RPMI7951 (cell line): ENCODE measurements at places on chromosomes 2 and 18.

- no peak for DNase-seq
Measured at GRCh38 chr2:99688699-99689098, 198.9 kb upstream of the REV1 start.

DNA sequence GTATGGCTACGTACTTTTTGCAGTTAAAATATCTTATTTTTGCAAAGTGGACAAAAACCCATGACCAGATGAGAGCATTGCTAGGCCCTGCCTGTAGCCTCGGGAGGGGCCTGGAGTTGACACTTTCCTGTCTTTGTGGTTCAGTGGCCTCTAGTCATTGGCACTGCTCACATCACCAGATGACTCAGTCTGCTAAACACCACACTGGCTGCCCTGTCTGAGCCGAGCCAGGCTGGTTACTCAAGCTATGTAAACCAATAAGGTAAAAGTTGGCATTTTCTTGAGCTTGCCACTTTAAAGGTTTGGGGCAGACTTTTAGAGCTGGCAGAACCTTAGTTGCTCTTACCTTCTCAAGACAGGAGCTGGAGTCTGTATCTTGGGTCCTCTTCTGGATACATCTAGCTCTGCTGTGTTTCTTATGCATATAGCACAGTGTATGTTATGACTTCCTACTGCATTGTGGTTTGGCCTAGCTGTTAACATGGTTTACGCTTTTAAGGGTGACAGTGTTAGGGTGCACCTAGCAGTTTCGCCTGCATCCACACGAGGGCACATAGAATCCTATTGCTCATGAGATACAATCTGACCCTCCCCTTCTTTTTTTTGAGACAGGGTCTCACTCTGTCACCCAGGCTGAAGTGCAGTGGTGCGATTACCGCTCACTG, 76.4 kb downstream of the AP1S3 start:
- DNase-seq, result peak; percentile 96

DNA sequence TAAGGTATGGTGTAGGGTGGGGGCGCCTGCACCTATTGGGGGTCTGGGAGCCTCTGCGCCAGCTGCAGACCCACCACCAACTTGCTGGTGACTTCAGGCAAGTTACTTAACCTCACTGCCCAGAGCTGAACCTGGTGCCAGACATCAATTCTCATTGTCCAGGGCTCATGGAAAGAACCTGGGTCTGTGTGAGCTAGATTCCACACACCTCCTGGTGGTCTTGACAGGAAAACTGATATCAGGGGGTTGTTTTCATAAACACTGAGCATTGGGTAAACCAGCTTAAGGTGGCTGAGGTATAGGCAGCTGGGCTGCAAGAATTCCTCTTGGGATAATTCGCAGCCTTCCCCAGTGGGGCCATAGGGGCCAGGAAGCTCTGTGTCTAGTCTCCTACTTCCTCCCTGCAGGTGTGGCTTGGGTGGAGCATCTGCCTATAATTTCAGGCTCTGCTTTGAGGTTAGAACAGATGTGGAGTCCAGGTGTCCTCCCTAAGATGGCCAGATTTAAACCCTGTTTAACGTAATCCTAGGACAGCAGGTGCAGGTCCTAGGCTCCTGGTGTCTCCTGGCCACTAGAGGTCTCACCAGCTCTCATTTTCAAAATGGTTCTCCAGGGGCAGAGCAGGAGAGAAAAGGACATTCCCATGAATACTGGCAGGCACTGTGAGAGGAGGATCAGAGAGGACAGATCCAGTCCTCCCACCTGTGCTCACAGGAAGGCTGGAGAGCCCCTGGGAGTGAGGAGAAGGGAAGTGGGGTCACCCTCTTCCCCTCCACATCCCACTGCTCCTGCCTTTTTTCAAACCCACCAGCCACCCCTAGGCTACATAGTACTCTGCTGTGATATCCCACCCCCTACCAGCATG, 100.4 kb upstream of the SMAD2 start:
- peak; percentile 45 for DNase-seq

- DNase-seq, result peak; percentile 58
Measured at GRCh38 chr18:75223687-75224347, 13.2 kb downstream of the TSHZ1 start.

DNA sequence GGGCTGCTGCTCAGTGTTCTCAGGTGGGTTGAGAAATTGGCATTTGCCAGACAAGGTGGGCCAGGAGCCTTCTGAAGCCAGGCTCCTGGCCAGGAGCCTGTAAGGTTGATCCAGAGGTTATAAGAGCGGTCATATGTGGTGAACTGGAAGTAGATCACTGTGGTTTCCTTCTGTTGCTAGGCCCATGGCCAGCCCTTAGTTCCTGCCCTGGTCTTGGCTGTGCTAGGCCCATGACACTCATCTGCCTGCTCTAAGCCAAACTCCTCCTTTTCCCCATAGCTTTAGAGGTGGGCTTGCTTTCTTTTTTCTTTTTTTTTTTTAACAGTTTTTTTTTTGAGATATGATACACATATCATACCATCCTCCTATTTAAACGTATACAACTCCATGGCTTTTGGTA, 5.0 kb upstream of the MGAT5 start:
- no peak for DNase-seq

DNA sequence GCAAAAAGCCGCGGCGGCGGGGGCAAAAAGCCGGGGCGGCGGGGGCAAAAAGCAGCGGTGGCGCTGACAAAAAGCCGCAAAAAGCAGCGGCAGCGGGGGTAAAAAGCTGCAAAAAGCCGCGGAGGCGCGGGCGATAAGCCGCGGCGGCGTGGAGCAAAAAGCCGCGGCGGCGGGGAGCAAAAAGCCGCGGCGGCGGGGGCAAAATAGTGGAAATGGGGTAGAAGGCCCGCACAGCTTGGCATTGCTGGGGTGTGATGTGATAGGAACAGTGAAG, 450.1 kb downstream of the ANKRD30B start:
- DNase-seq, result no peak

- DNase-seq, result no peak
Measured at GRCh38 chr18:32317651-32318050, 127.8 kb downstream of the MEP1B start.

- DNase-seq, result no peak
Measured at GRCh38 chr2:26359886-26360473, 13.4 kb upstream of the ADGRF3 start.

GRCh38 chr18:79614211-79614955, 65.2 kb upstream of the CTDP1 start:
- DNase-seq, result no peak

GRCh38 chr2:60070196-60070595, 483.3 kb downstream of the BCL11A start:
- DNase-seq, result no peak

- DNase-seq, result no peak
Measured at GRCh38 chr2:68203587-68203986, 45.9 kb downstream of the PNO1 start.

GRCh38 chr2:102922321-102922720, 160.5 kb downstream of the TMEM182 start:
- no peak for DNase-seq

GRCh38 chr18:32483002-32483401, 12.3 kb upstream of the GAREM1 start:
- DNase-seq, result no peak

- no peak for DNase-seq
Measured at GRCh38 chr2:76120176-76120575, 409.5 kb upstream of the GCFC2 start.

- peak; percentile 67 for DNase-seq
Measured at GRCh38 chr2:20288642-20289340, 61.9 kb downstream of the PUM2 start.

GRCh38 chr2:70494293-70494886, 59.2 kb downstream of the TGFA start:
- no peak for DNase-seq

- no peak for DNase-seq
Measured at GRCh38 chr2:237956402-237956736, 10.4 kb upstream of the UBE2F start.

DNA sequence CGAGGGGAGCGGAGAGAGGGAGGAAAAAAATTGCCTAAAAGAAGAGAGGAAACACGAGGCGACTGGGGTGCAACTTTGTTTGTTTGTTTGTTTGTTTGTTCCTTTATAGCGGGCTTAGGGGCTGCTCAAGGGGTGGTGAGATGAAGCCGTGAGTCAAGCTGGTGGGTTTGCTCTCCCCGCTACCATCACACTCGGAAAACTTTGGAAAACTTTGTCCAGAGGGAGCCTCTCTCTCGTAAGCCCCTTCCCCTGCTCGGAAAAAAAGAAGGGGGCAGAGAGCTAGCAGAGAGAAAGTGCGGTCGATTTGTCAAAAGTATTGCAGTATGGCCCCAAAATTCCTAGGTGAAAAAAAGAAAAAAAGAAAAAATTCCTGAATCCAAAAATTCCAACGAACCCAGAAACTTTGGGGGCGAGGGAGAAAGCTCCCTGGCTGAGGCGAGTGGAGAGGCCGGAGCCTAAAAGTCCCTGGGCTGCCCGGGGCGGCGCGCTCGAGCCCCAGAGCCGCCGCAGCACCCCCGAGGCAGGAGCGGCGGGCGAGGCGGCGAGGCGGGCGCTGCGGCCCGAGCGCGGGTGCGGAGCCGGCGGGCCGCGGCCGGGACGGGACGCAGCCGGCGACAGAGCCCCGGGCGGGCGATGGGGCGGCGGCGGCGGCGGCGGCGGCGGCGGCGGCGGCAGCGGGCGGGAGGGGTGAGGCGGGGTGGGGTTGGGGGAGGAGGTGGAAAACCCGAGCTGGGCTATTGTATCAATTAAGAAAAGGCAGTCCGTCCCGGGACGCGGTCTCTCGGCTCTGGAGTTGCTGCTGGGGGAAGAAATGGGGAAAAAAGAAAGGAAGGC, 558 bp upstream of the CYP26B1 start:
- DNase-seq, result no peak

DNA sequence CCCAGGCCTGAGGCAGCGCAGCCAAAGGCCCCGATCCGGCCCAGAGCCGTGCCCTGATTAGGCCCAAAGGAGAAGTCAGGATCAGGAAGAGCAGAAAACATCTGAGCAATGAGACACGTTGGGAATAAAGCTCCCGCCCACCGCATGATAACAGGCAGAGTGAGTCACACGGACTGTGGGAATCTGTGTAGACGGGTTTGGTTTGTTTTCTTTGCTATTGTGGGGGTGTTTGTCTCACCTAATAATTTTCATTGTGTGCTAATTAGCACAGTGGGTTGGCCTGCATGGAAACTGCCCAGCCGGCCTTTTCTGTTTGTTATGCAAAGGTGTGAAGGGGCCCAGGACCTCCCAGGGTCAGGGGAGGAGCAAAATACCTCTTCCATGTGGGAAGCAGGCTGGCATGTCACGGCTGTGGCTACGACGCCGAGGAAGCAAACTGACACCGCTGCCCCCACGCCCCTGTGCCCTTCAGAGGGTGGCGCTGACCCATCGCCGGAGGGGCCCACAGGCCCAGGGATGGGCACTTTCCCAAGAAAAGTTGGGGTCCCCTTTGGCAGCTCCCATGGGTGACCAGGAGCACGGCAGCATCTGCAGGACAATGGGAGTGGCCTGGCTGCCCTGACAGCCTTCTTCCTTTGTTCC, 68.4 kb upstream of the CTDP1 start:
- peak; percentile 30 for DNase-seq

- DNase-seq, result no peak
Measured at GRCh38 chr2:85453571-85453970, 35.1 kb downstream of the SH2D6 start.

- DNase-seq, result no peak
Measured at GRCh38 chr18:64994370-64994769, 756.4 kb upstream of the CDH7 start.

DNA sequence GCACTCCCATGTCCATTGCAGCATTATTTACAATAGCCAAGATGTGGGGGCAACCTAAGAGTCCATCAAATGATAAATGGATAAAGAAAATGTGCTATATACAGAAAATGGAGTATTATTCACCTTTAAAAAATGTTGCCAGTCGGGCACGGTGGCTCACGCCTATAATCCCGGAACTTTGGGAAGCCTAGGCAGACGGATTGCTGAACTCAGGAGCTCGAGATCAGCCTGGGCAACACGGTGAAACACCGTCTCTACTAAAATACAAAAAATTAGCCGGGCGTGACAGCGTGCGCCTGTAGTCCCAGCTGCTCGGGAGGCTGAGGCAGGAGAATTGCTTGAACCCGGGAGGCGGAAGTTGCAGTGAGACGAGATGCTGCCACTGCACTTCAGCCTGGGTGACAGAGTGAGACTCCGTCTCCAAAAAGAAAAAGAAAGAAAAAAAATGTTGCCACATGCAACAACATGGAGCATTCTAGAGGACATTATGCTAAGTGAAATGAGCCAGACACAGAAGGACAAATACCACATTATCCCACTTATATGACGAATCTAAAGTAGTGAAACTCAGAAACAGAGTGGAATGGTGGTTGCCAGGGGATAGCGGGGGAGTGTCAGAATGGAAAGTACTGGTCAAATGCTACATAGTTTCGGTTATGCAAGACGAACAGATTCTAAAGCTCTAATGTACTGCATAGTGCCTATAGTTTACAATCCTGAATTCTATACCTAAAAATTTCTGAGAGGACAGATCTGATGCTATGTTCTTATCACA, 1385.6 kb upstream of the TMEFF2 start:
- no peak for DNase-seq

- DNase-seq, result no peak
Measured at GRCh38 chr2:238968616-238969384, 120.9 kb downstream of the TWIST2 start.

DNA sequence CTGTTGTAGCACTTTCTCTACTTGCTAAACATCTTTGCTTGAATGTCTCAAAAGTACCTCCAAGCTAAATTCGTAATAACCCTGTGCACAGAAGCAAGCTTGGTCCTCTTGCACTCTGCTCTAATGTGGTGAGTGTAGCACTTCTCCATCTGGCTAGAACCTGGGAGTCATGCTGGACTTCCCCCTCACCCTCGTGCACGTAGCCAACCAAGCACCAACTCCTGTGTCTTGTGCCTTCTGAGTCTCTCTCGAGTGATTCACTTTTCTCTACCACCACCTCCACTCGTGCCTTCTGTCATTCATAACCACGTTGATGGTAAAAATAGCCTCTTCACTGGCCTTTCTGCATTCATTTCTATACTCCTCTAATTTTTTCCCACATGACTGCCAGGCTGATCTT, 91.9 kb upstream of the KCNE4 start:
- DNase-seq, result peak; percentile 74

DNA sequence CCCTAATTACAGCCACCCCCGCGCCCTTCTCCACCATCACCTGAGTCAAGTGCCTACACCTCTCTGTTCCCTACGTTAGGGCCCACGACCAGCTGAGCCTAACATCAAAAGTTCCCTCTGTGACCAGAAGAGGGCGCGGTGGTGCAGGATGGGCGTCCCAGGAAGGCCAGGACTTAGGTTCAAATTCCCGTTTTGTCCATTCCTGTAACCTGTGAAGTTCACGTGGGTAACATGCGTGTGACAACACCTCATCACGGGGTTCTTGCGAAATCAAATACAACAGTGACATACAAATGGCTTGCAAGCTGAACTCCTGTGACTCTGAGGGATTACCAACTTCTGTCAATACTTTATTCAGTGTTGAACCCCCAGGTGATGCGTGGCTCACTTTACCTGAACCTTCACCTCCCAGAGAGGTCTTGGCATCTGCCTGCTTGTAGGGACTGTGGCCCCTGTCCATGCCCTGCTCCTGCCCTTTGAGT, 207.9 kb downstream of the ARL4C start:
- DNase-seq, result peak; percentile 45
